Hematopoietic multipotent progenitor cell treated with erythropoietin and hydrocortisone succinate and interleukin-3 and kit ligand, for 6 days (in vitro differentiated cells): ENCODE measurements at places on chromosomes 4 and X.
A peak's percentile ranks its signal among the peaks of the same experiment; 100 is the strongest.

DNA sequence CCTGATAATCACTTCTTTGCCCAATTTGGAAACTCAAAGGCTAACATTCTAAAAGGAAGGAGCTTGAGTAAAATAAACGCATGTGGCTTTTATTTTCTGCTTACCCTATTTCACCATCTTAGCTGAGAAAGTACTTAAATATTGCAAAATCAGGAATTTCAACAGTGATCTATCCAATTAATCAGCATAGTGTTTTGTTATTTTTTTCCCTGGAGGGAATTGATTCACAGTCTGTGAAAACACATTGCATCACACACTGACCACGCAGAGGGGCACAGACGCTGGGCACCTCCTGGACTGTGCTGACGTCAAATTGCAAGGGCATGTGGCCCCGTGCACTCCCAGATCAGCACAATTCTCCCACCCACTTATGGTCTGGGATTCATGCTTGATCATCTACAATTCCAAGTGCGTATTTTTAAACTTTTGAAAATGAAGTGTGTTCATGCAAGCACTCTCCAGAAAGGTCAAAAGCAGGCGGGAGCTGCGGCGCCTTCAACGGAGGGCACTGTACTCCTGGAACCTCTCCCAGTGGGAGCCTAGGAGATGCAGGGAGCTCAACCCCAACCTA, 320.6 kb upstream of the PPARGC1A start:
- no peak for DNase-seq

GRCh38 chr4:173243321-173243720, 74.7 kb downstream of the GALNT7 start:
- DNase-seq: no peak

GRCh38 chrX:153681175-153681574, 6.6 kb upstream of the SLC6A8 start:
- DNase-seq: no peak

- peak; percentile 78 for DNase-seq
Measured at GRCh38 chr4:108166441-108167315, 2.1 kb downstream of the LEF1 start.

DNA sequence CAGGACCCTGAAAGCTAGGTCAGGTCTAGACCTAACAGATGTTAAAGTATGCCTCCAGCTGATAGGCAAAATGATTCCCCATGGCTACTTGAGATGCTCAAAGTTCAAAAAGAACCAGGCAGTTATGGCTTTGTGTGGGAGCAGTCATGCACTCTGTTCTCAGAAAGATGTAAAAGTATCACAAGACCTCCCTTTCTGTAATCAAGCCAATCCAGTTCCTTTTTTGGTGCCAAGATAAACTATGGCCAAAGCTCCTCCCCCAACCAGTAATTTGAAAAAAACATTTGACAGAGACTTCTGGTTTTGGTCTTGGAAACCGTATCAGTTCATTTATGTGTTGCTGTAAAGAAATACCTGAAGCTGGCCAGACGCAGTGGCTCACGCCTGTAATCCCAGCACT, 340.9 kb downstream of the CHIC1 start:
- no peak for DNase-seq

DNA sequence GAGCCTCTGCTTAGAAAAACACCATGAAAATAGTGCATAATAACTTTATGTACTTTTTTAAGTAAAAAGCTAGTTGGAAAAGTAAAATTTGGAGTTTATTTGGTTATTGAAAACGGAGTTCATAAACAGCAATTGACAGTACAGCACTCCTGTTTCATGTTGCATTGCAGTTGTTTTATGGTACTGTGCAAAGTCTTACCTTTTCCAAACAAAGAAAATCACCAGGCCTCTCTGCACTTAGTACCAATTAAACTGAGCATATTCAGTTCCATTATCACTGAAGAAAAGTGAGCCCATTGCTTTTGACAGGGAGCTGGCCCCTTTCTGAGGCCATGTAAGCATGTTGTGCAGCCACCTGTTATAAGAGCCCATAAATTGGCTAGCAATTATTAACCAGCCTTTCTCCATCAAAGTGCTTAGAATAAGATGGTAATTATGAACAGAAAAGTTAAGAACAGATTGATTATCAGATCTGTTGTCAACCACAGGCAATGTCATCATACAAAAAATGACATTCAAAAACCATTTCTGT, 376.6 kb upstream of the EMCN start:
- no peak for DNase-seq

GRCh38 chr4:95839891-95840290, at the start of gene PDHA2:
PDHA2 (plus strand) TSS chr4:95840093; CDS start chr4:95840151, 58 bp downstream.
- DNase-seq: no peak

DNA sequence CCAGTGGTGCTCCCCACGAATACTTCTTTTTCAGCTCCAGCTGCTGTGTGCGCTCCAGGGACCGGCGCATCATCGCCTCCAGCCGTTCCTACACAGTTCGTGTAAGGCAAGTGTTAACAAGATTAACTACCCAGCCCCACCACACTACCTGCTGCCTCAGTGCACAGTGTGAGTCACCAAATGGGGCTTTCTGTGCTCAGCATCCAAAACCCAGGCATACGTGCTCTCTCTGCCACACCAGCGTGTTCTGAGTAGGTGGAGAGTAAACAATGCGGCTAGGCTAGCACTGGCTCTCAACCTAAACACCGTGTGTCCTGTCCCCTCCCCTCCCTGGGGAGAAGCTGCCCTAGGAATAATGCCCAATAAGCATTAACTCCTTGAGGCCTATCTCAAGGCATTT, 60.0 kb downstream of the MAP7D2 start:
- no peak for DNase-seq

GRCh38 chrX:153333821-153334653, at the start of gene ZNF275:
ZNF275 (plus strand) TSS chrX:153334153; CDS start chrX:153336680, 2,527 bp downstream.
- peak; percentile 90 for DNase-seq

GRCh38 chr4:33467291-33467690, 2747.1 kb downstream of the PCDH7 start:
- no peak for DNase-seq

- DNase-seq: no peak
Measured at GRCh38 chr4:107068116-107068515, 32.0 kb upstream of the DKK2 start.

DNA sequence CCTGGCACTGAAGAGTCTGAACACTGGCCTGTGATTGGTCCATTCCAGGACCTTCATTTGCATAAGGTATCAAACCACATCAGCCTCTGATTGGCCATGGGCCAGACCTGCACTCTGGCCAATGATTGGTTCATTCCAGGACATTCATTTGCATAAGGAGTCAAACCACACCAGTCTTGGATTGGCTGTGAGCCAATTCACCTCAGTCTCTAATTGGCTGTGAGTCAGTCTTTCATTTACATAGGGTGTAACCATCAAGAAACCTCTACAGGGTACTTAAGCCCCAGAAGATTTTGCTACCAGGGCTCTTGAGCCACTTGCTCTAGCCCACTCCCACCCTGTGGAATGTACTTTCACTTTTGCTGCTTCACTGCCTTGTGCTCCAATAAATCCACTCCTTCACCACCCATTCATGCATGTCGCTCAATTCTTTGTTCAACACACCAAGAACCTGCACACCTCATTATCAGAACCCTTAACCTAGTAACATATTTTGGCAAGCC, 14.2 kb upstream of the HERC5 start:
- DNase-seq: peak; percentile 36

DNA sequence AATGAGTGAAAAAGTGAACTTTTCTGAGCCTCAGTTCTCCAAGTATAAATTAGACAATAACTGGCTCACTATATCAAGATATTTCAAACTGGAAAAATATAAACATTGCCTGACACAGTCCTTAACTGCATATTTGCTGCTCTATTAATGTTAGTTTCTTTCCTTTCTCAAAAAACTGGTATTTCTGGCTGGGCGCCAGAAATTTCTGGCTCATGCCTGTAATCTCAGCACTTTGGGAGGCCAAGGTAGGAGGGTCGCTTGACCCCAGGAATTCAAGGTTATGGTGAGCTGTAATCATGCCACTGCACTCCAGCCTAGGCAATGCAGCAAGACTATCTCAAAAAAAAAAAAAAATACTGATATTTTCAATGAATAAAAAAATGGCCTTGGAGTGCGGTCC, 227.0 kb downstream of the MAGEB17 start:
- DNase-seq: no peak

DNA sequence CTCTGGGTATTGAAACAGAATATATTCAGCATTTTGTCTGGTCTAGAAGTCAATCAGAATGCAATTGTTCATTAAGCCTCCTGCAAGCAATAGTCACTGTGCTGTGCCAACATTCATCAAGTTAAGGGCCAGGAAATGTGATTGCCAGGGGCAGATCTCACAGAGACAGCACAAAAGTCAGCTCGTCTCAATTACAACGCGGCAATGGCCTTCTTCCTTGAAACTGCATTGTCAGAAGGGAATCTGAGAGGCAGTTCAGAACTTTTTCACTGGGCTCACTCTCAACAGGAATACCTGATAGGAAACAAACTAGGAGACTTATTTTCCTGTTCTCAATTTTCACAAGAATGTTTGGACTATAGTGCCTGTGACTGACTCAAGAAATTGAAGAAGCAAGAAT, 131.1 kb upstream of the NR3C2 start:
- no peak for DNase-seq

DNA sequence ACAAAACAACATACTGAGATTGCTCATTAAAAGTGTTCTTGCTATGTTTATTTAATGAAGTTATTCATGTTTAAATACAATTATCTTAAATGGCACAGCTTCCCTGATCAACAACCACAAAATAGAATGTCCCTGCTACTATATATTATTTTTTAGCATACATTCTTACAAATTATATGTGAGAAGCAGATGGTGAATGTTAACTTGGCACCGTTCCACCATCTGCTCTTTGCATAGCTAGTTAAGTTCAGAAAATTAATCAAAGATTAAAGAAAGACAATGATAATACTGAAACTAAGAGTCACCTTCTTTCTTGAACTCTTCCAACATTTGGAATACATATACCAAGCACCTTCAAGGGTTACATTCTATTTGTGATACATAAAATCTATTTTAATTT, 94.2 kb downstream of the PPP3CA start:
- peak; percentile 56 for DNase-seq

DNA sequence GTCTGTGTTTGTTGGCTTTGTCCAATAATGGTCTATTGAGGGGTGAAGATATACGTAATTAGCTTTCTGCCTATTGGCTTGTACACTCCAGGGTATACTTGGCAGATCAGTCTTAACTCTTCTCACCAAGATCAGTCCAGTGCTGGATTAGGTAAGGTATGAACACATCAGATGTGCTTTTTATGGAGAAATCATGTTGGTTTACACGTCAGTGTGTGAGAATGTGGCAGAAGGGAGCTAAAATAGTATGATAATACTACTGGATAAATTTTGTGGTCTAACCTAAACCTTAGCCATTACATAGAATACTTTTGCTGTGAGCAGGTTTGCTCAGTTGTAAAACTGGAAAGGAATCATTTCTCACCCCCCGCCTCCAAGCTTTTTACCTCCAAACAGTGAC, 4.2 kb downstream of the PDHA1 start:
- DNase-seq: no peak

GRCh38 chr4:25158817-25159216, 1.4 kb downstream of the SEPSECS start:
- no peak for DNase-seq

DNA sequence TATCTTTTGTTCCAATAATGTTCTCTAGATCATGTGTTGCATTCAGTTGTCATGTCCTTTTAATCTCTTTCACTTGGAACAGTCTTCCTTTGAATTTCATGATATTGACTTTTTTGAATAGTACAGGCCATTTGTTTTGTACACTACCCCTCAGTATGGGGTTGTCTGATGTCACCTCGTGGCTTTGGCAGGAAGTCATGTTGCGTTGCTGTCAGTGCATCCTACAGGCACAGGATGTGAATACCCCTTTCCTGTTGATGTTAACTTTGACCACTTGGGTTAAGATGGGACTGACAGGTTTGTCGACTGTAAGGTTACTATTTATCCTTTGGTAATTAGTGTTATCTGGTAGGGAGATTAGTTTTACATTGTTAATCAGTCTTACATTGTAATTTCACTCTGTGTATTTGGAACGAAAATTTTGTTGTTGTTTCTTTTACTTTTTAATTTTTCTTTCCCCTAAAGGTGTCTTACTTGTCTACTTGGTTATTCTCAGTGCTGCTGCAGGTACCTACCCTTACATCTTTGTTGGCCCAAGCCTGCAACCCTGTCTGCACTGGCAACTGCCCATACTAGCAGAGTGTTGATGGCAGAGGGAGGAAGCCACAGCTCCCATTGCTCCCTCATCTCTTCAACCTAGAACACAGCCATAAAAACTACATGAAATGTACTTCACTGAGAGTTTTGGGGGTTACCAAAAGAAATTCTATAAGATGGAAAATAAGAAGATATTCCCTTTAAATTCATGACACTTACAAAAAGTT, 14.7 kb upstream of the ATP8A1 start:
- DNase-seq: peak; percentile 44

DNA sequence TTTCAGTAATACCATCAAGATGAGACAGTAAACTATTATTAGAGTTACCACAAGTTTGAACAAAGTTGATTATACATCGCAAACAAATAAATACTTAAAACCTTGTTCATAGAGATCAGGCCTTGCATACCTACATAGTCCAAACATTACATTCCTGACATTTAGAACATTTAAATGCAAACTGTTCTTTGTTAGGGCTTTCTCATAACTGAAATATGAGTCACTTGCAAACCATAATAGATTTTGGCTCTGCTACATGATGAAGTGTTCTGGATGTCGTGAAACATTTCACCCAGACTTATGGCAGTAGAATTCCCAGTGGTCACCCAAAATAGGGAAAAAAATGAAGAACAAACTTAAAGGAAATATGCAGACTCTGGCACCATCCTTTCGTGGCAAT, 75.0 kb downstream of the FAT4 start:
- DNase-seq: no peak

DNA sequence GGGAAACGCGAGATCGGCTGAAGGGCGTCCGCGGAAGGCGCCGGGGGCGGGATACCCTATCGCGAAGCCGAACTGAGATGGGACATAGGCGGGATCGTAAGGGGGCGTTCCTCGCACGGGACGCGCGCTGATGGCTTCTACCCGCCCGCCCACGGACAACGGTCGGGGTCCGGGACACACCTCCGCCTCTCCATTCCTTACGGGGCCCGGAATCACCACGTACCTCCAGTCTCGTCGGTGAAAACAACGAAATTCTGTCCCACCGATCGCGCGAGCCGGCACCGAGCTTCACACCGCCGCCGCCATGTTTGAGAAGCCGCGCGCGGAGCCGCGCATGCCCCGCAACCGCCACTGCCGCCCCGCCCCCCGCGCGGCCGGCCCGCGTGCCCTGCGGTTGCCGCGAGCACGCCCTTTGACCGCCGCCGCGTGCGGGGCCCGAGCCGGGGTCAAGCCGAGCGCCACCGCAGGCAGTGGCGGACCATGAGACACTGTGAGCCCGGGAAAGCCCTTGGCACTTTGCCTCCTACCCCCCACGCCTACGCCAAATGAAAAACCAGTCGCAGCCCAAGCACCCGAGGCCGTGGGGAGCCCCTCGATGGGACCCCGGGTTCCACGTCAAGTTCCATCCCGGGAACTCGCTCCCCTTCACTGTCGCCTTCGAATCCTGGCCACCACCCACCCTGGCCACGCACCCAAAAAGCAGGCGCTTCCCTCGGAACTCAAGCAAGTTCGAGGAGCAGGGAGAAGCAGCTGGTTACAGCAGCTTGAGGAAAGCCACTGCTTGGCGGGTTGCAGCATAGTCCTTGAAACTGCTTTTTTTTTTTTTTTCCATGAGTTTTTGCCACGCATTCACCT, at the start of gene SCML2:
Gene SCML2 (minus strand): TSS at position 320 of the 855 bp plus-strand sequence. CDS start 20,617 bp downstream, outside the sequence.
- peak; percentile 52 for DNase-seq

GRCh38 chr4:99323756-99324155, 2.6 kb upstream of the ADH1B start:
- no peak for DNase-seq
